ENCODE measurements at places on chromosomes 1 and 21. TPM values are rescaled to one million over a fixed set of nuclear protein-coding genes. Genes with fewer than 3 reads are reported as not detected.

Gene KRTAP10-4
- not detected for total RNA-seq

Gene OR14K1
- 0.52 TPM for total RNA-seq

Gene CD55
- total RNA-seq = 11.0 TPM

Gene ACOT11
- total RNA-seq = 4.7 TPM

Gene ZNF593OS
- total RNA-seq = not detected

Gene MIS18A
- 5.7 TPM for total RNA-seq

Gene DISP3
- total RNA-seq = not detected

Gene CAPN8
- 1.0 TPM for total RNA-seq

Gene RASSF5
- total RNA-seq = 3.1 TPM

Gene SZRD1
- total RNA-seq = 13.0 TPM

Gene LRRN2
- 2.1 TPM for total RNA-seq

Gene GPR3
- under 0.01 TPM for total RNA-seq

Gene SPRR5
- not detected for total RNA-seq

Gene EDN2
- not detected for total RNA-seq

Gene KCNJ9
- not detected for total RNA-seq

Gene ALX3
- total RNA-seq = not detected

Gene HSD3B2
- total RNA-seq = not detected
